NCI-H460 (cell line): ENCODE measurements at places on chromosomes 7 and 10. TPM values are rescaled to one million over a fixed set of nuclear protein-coding genes. Genes with fewer than 3 reads are reported as not detected.

Gene CLRN3
- total RNA-seq, result not detected in 2 replicates

DNA sequence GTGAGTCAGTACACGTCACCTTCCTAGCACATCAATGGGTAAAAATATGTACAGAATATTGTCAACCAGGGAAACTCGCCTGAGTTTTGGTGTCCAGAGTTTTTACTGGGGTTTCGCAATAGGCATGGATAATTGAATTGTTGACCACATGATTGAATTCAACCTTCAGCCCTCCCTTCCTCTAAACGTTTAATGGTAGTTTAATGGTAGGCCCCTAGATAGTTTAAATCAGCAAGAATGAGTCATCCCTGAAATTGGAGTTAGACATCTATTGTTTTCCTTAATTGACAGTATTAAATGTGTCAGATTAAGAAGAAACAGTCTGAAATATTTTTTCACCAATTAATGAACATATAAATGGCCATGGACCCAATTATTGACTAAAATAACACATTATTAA is 57.8 kb upstream of the CACNA2D1 start:
- DNase-seq, result no peak

Gene VGF
- total RNA-seq, result 11.6 and 15.4 TPM in 2 replicates

DNA sequence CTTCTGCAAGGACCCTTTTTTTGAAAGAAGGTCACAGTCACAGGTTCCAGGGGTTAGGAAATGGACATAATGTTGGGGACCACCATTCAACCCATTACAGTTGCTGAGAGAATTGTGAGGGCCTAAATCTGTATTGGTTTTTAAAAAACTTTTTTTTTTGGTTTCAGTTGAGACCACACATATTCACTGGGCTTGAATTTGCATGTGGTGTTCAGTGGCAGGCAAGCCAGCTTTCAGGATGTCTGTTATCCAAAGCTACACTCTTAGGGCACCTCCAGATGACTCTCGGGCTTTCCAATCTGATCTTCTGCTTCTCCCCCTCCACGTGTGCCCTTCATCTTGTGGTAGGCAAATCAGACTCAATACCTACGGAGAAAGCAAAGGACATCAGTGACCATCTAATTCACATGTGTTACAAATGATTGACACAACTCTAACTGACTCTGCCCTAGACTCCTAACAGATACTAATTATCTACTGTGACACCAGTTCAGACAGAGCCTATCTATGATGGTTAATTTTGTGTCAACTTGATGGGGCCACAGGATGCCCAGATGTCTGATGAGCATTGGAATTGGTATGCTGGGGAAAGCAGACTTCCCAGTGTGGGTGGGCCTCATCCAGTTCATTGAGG is 93.3 kb upstream of the ELMO1 start:
- no peak for DNase-seq

DNA sequence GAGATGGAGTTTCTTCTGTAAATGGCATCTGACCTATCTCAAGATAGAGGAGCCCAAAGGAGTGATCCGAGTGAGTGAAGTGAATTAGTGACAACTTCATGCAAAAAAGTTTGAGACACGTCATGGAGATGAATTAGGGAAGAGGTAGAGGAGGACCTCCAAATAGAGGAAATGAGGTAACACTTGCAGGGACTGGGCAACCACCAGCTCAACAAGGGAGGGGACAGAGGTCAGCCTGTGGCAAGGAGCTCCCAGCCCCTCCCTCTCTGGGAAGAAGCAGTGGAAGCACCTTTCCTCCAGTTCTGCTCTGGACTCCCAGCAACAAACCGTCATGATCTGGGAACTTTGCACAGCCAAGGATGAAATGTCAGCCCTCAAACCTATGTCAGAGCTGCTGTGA is 83.5 kb upstream of the IKZF1 start:
- DNase-seq, result no peak

GRCh38 chr7:70630440-70630817 is 501.5 kb upstream of the GALNT17 start:
- DNase-seq, result no peak

- no peak for DNase-seq
Observed at GRCh38 chr10:24790599-24790998, 66.9 kb upstream of the ARHGAP21 start.

Gene LAMB1
- 144 and 146 TPM in 2 replicates for total RNA-seq

Gene OR6V1
- not detected in 2 replicates for total RNA-seq

Gene SYNPO2L
- total RNA-seq, result not detected in 2 replicates

DNA sequence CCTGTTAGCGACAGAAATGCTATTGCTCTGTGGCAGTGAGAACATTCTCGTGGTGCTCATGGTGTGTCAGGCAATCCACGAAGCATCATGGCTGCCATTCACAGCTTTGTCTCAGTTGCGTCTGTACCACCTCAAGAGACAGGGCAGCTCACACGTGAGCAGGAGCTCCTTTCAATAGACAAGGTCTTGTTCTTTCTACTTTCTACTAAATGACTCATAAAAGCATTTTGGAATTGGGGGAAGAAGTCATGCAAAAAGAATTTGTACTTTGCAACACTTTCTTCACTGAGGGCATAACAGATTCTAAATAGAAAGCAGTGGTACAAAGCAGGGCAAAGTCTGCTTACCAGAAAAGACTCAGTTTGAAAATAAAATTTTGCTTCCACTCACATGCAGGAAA is 638.5 kb downstream of the PHTF2 start:
- DNase-seq, result no peak

Gene TMEM229A
- total RNA-seq, result not detected in 2 replicates

DNA sequence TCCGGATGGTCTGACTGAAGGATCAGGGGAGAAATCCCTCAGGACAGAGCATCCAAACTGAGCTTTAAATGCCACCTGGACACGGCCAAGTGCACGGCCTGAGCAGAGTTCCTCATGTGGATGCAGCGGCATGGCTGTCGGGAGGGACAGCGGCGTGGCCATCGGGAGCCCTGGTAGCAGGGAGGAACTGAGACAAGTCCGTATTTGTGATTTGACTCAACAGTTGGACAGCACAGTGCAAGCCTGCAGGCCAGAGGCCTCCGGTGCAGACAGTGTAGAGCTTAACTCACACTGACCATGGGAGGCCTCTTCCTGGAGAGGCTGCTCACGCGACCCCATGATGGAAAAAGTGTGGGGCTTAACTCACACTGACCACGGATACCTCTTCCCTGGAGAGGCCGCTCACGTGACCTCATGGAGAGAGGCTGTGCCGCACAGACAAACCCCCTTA is 207.4 kb downstream of the DIP2C start:
- no peak for DNase-seq

DNA sequence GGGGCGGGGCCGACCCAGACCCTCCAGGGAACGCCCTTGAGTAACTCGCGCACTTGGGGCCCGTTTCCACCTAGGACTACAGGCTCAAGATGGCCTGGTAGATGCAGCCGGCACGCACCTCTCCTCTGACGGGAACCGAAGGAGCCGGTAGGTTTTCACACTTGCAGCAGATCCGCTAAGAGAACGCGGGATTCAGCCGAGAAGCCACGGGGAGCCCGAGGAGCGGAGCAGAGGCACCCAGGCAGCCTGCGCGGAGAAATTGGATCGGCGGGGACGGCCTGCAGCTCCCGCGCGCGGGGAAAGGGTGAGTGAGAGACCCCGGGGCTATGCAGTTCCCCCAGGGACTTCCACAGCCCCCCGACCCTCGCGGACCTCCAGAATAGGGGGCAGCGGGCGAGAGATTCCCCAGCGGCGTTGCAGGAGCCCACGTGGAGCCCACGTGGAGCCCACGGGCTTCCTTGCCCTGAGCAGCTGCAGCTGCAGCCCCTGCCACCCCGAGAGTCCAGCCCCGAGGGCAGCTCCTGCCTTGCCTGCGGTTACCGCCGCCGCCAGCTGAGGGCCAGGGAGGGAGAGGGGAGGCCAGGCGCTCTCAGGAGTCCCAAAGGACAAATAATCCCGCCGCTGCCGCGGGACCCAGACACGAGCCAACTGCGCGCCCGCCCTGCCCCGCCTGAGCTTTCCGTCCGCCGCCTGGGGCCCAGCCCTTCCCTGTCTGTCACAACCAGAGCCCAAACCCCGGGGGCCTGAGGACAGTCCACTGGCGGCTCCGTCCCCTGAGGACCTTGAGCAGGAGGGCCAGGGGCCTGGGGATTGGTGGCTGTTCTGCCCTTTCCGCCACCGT is 13.1 kb downstream of the IFT22 start:
- DNase-seq, result peak; percentile 71

DNA sequence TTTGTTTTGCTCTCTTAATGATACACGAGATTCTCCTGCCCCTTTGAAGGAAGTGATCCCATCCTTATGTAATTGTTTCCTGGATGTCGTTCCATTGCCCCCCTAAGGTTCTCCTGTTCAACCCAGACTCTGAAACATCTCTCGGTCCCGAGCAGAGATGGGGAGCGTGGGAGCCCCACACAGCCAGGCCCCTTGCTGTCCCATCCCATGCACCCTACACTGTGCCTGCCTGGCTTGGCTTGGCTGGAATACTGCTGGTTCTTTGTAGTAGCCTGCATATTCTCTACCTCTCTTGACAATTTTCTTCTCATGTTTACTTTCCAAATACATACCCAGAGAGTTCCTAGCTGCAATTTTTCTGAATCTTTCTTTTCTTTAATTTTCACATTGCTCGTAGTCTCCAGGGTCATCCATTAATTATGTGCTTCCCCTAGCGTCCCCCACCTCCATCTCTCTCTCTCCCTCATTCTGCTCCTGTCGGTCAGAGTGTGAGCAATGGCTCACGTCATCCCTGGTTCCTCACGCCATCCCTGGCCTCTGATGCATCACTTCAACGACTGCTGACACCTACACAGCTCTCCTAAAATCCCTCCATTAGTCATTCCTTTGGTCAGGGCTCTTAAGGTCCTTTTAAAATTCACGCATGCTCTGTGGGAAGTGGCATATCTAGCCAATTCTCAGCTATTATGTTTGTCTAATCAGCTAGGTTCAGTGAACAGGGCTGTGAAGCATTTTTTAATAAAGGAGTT is 32.5 kb upstream of the GPR158 start:
- DNase-seq, result no peak

DNA sequence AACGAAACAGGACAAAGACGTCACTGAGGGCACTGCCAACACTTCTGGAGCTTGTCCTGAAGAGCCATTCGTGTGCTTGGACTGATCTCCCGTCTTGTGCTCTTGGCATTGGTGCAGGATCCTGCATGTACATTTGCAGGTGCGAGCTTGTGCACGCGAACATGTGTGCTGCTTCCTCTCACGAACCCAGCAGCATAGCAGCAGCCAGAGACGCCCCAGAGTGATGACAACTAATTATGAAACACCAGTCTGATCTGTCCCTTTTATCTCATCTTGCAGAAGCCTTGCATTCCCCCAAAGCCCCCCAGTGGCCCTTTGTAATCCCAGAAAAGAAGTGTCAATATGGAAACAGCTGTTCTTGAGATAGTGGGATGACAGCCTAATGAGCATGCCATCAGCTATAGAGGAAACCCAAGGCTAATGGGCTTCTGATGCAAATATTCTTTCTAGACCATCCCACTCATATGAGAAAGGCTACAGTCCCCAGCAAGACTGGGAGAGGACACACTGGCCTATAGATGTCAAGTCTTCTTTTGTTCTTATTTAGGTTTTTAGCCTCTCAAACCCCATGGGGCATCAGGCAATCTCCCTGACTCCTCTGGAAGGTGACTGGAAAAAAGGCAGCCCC is 310.6 kb downstream of the FRMD4A start:
- DNase-seq, result no peak

Gene FAM241B
- total RNA-seq, result 2.3 and 4.9 TPM in 2 replicates

GRCh38 chr10:132640326-132641125 is 102.9 kb downstream of the INPP5A start:
- DNase-seq, result no peak

DNA sequence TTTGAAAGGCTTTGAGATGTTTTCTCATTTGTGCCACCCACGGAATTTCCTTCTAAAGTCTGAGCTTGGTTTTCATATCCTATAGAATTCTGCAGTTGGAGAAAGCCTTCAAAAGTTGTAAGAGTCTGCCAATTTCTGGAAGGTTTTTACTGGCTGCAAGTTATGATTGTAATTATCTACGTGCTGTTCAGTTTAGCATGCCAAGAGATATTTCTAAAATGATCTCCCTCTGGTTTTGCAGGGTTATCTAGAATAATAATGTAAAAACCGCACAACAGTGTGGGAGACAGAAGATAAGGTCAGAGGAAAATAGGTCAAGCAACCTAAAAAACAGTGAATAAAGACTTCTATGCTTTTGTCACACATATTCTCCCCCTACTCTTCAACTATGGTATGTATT is 69.3 kb downstream of the MTERF1 start:
- no peak for DNase-seq

GRCh38 chr10:11386044-11386443 is 225.4 kb downstream of the USP6NL start:
- DNase-seq, result no peak

GRCh38 chr7:23955145-23955544 is 245.1 kb downstream of the STK31 start:
- no peak for DNase-seq

DNA sequence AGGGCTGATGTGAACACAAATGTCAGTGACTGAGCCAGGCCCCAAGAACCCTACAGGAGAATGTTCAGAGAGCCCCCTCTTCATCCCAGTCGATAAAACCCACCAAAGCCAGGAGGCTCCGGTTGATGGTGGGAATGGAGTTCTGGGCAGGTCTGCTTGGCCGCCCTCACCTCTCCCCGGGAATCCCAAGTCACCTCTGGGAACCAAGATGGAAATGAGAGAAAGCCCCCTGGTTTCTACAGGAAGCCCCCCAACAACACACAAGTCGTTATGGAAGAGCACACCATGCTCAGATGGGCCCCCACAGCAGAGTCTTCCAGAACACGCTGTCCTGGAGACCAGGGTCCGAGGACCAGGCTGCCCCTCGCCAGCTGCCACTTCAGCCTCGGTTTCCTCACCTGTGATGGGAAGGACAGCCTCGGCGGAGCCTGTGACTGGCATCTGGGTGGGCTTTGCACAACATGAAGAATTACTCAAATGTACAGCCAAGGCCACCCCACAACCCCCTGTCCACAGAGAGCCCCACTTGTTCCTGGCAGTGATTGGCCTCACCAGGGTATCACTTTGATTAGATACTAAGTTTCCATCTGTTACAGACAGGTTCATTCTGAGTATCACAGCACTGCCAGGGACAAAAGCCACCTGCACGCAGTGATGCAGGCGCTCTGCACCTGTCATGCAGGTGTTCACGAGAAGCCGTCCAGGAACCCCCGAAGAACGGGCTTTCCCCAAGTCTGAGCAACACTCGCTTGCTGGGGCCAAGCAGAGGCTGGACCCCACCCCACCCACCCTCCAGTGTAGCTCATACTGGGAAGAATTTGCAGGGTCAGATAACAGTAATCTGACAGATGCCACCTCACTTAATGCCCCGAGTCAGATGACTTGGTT is 57.6 kb downstream of the MKI67 start:
- DNase-seq, result no peak

DNA sequence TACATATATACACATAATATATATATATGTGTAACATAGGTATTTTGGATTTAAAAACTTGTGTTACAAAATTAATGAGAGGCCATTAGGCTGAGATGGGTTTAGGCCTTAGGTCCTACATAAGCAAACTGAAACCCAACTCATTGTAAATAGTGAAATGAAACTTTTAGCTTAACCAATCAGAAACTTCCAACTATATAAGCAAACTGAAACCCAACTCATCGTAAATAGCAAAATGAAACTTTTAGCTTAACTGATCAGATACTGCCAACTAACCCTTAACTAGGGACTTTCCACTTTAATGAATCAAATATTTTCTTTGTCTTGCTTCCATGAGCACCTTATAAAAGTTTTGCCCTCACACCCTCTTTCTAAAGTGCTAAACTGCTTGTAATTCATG is 17.3 kb upstream of the SAMD9L start:
- no peak for DNase-seq

Gene DENND11
- 9.2 and 11.5 TPM in 2 replicates for total RNA-seq

- no peak for DNase-seq
Observed at GRCh38 chr7:68187532-68187931, 1190.9 kb downstream of the TYW1 start.

GRCh38 chr7:85620936-85621685 is 434.3 kb upstream of the SEMA3D start:
- no peak for DNase-seq
